ENCODE measurements at places on chromosomes 13 and 19. TPM values are rescaled to one million over a fixed set of nuclear protein-coding genes. Genes with fewer than 3 reads are reported as not detected.

SMIM24 gene
- not detected for total RNA-seq

SIAH3 gene
- 0.12 TPM for total RNA-seq

ZNF541 gene
- total RNA-seq: not detected

GRCh38 chr13:50577806-50578205 is 265.7 kb downstream of the DLEU7 start:
- DNase-seq: no peak

PLEKHG2 gene
- 6.9 TPM for total RNA-seq

GRCh38 chr19:9849791-9850190 is 14.7 kb downstream of the PIN1 start:
- no peak for DNase-seq

GRCh38 chr19:15161028-15161984 is 39.5 kb downstream of the NOTCH3 start:
- peak; percentile 60 for DNase-seq

DNA sequence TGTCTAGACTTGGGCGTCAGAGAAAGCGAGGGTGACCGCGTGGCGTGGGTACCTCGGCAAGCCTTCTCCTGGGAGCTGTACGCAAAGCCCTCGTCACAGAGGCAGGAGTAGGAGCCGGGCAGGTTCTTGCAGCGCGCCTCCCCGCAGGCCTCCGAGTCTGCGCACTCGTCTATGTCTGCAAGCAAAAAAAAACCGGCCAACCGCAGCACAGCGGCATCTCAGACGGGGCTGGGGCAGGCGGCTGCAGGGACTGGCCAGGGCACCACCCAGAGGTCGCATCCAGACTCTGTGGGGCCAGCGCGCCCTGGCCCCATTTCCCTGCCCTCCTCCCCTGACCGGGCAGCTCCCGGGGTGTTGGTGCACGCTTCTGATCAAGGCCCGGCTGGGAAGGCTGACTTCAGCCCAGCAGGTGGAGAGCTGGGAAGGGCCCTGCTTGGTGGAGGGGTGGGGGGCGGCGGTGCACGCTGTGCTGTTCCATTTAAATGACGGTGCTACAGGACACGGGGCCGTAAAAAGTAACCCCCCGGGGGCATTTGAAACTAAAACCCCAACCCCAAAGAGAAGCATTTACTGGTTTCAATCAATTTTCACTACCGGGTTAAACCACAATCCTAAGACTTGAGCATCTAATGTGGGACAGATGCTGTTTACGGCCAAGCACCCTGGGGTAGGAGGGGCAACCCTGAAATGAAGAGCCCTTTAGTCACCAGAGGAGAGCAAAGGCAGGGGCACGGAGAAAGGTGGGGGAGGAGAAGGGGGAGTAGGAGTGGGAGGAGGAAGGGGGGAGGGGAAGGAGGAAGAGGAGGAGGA is 28.2 kb downstream of the GAS6 start:
- DNase-seq: no peak

- no peak for DNase-seq
Measured at GRCh38 chr13:97561182-97561581, 127.2 kb downstream of the RAP2A start.

DNA sequence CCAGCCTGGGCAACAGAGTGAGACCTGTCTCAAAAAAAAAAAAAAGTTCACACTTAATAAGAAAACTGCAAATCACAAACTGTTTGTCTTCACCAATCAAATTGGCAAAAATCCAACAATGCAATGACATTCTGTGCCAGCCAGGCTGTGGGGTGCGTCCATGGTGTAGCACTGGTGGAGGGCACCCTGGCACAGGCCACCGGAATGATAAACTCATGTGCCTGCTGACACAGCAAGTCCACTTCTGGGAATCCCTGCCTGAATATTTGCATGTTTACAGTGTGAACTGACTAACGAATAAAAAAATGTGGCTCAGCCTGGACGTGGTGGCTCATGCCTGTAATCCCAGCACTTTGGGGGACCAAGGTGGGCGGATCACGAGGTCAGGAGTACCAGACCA is 1.6 kb upstream of the LRRC25 start:
- DNase-seq: peak; percentile 31

- DNase-seq: peak; percentile 96
Measured at GRCh38 chr19:56367829-56368711, 25.3 kb downstream of the ZNF582 start.

- DNase-seq: peak; percentile 74
Measured at GRCh38 chr19:2549701-2550191, 73.8 kb downstream of the GADD45B start.

DNA sequence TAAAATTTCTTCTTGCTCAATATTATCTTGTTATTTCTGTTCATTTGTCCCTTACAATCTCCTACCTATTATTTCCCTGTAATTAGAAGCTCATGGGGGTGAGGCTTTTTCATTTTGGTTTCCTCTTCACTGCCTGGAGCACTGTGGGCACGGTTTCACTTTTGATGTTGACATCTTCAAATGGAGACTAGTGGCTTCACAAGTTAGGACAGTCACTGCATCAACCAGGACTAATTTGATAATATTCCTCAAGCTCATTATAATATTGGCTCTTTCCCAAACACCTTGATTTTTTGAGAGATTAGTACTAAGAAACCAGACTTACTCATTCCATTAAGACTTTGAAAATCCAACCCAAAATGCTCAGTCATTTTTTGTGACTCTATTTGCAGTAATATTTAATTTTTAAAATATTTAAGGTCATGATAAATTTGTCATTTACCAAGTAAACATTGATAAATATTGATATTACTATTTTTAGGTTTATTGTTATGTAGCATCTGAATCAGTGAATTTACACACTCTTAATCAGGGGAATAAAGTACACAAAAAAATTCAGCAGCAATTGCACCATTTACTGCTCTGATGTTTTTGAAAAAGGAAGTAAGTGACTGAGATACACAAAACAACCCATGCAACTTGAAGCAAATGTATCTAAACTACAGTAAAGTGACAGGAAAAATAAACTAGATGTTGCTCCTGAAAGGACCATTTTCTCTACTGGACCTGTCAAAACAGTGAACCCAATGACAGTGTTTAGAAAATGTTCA is 28.8 kb upstream of the RCBTB2 start:
- no peak for DNase-seq

KCNK6 gene
- total RNA-seq: 5.2 TPM

DNA sequence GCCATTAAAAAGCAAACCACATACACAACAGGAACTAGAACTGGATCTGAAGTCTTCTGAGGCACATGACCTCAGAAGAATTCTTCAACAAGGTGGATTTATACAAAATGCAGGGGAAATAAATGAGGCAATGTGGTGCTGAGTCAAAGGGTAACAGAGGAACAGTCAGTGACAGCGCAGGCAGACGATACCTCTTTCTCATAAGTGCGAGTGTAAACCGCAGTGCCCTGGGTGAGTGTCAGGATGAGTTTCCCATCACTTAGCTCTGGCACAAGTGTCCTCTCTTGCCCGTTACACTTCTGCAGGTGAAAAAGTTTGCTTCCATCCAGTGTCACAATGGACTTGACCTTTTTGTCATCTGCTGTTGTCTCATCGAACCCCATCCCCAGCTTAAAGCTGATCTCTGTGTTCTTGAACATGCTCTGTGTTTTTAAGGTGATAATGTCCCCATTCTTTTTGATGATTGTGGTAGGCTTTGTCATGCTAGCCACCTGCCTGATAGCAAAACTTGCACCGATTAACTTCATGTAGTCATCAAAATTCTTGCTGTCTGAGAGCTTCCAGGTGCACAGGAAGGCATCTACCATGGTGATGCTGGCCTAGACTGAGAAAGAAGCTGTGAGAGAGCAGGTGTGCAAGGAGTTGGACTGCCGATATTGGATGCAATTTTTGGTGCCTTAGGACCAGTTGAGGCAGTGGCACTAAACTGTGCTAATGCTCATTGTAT is 97.3 kb downstream of the AKAP11 start:
- DNase-seq: no peak

- DNase-seq: peak; percentile 62
Measured at GRCh38 chr13:96650301-96650886, 343.9 kb downstream of the OXGR1 start.
